GM12878 (cell line): ENCODE measurements at places on chromosomes 2 and 18. TPM values are rescaled to one million over a fixed set of nuclear protein-coding genes. Genes with fewer than 3 reads are reported as not detected.

Gene GPR17
- polyA plus RNA-seq, result not detected in 2 replicates

Gene MXD1
- 5.1 and 5.5 TPM in 2 replicates for polyA plus RNA-seq

Gene CYP26B1
- not detected in 2 replicates for polyA plus RNA-seq

Gene LRP2
- polyA plus RNA-seq, result not detected in 2 replicates

Gene PROC
- not detected in 2 replicates for polyA plus RNA-seq

Gene UPP2
- not detected in 2 replicates for polyA plus RNA-seq

Gene HK2
- polyA plus RNA-seq, result 18.5 and 19.6 TPM in 2 replicates

Gene CFAP65
- polyA plus RNA-seq, result not detected in 2 replicates

Gene RBFA
- 37.2 and 40.4 TPM in 2 replicates for polyA plus RNA-seq

Gene PCARE
- polyA plus RNA-seq, result not detected in 2 replicates

Gene TRABD2A
- 1.3 and 3.0 TPM in 2 replicates for polyA plus RNA-seq

Gene CDK15
- not detected in 2 replicates for polyA plus RNA-seq

Gene DCDC2C
- not detected in 2 replicates for polyA plus RNA-seq

Gene RNF125
- polyA plus RNA-seq, result 1.9 and 3.4 TPM in 2 replicates

Gene FBLN7
- not detected in 2 replicates for polyA plus RNA-seq

Gene STARD6
- not detected in 2 replicates for polyA plus RNA-seq

Gene LIPG
- 0.28 TPM in 1 of 2 replicates, not detected in the other for polyA plus RNA-seq

Gene UGT1A10
- polyA plus RNA-seq, result not detected in 2 replicates

Gene IL1R2
- 2.6 and 2.7 TPM in 2 replicates for polyA plus RNA-seq

Gene RAB6D
- polyA plus RNA-seq, result 0.08 TPM in 2 replicates

Gene PKP4
- polyA plus RNA-seq, result 5.1 and 5.2 TPM in 2 replicates

Gene RNMT
- polyA plus RNA-seq, result 46.3 and 50.0 TPM in 2 replicates

Gene ABCB11
- not detected in 2 replicates for polyA plus RNA-seq

Gene TMEM17
- 1.5 and 1.9 TPM in 2 replicates for polyA plus RNA-seq

Gene TFPI
- 0.19 and 0.27 TPM in 2 replicates for polyA plus RNA-seq

Gene DPYSL5
- polyA plus RNA-seq, result not detected in 2 replicates
